ENCODE measurements at places on chromosomes 5 and 9.

GRCh38 chr9:97525451-97525850 is 24.0 kb downstream of the TMOD1 start:
- DNase-seq = no peak

GRCh38 chr9:135814421-135815095 is 92.8 kb downstream of the CAMSAP1 start:
- DNase-seq = no peak

GRCh38 chr9:106859957-106860720 is 2.8 kb upstream of the ZNF462 start:
- no peak for DNase-seq

GRCh38 chr5:130985776-130986175 is 179.3 kb downstream of the HINT1 start:
- DNase-seq = no peak

GRCh38 chr5:102818934-102819333 is 63.8 kb downstream of the PAM start:
- no peak for DNase-seq

- no peak for DNase-seq
These were observed 36.3 kb upstream of the GCNT4 start for GRCh38 chr5:75088648-75089047.
